Activated naive CD4-positive, alpha-beta T cell treated with anti-CD3 and anti-CD28 coated beads, Interleukin-2, amount 50 U/mL, for 72 hours (primary cell): ENCODE measurements at places on chromosomes 1 and 21. TPM values are rescaled to one million over a fixed set of nuclear protein-coding genes. Genes with fewer than 3 reads are reported as not detected.

- DNase-seq: no peak
Measured at GRCh38 chr1:244236101-244236500, 185.0 kb downstream of the ZBTB18 start.

The CITED4 gene
- total RNA-seq: 1.4 TPM

The ARHGEF16 gene
- total RNA-seq: not detected

The PLA2G2A gene
- not detected for total RNA-seq

DNA sequence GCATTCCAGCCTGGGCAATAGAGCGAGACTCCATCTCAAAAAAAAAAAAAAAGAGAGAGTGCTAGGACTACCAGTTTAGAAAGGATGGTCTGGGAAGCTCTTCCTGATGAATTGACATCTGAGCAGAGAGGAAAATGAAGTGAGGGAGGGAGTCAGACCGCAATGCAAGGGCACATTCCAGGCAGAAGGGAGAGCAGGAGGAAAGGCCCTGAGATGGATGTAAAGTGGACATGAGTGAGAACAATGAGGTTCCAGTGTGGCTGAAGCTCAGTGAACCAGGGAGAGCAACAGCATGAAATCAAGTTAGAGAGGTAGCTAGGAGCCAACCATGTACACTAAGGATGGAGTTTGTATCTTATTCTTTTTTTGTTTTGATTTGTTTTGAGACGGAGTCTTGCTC, 55.9 kb upstream of the SPOCD1 start:
- DNase-seq: no peak
